H9 (cell line): ENCODE measurements at places on chromosomes 4 and X.
A peak's percentile ranks its signal among the peaks of the same experiment; 100 is the strongest.

DNA sequence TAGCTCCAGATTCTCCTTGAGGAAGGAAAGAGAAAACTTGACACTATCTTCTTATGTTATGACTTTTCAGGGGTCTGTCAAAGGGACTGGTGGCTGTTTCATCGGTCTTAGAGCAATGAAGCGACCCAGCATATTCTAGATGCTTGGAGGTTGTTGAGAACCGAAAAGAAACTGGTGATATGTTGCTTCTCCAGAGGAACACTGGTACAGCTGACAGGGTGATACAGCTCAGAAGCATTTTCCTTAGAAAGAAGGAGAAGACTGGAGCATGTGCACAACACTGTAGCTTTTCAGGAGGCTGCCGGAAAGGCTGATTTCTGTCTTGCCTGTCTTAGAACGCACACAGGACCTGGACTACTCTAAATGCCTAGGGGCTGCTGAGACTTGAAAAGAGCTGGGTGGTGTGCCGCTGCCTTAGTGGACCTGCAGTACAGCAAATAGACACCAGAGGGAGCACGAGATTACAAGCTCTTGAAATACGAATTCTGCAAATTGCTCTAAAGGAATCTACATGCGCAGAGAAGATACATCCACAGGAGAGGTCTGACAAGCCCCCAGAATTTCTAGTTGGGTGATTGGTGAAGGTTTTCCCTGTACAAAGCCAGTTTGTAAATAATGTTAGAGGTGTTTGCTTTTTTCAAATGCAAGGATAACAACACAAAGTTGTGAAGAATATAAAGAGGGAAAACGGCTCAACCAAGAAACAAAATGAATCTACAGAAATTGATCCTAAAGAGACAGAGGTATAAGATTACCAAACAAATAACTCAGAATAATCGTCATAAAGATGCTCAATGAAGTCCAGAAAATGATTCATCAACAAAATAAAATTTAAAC, 223.1 kb upstream of the DMD start:
- DNase-seq: peak; percentile 87

DNA sequence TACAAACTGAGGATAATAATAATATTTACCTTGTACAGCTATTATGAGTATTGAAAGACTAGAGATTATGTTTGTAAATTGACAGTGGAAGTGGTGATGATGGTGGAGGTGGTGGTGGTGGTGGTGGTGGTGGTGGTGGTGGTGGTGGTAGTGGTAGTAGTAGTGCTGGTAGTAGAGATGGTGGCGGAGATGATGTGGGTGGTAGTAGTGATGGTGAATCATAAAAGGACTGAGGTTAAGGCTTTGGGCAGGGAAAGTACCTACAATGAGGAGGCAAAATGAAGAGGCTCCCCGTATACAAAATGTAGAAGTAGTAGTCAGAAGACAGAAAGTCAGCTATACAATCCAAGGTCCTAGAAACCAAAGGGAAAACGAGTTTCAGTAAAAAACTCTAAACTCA, 214.1 kb downstream of the BCOR start:
- DNase-seq: no peak

DNA sequence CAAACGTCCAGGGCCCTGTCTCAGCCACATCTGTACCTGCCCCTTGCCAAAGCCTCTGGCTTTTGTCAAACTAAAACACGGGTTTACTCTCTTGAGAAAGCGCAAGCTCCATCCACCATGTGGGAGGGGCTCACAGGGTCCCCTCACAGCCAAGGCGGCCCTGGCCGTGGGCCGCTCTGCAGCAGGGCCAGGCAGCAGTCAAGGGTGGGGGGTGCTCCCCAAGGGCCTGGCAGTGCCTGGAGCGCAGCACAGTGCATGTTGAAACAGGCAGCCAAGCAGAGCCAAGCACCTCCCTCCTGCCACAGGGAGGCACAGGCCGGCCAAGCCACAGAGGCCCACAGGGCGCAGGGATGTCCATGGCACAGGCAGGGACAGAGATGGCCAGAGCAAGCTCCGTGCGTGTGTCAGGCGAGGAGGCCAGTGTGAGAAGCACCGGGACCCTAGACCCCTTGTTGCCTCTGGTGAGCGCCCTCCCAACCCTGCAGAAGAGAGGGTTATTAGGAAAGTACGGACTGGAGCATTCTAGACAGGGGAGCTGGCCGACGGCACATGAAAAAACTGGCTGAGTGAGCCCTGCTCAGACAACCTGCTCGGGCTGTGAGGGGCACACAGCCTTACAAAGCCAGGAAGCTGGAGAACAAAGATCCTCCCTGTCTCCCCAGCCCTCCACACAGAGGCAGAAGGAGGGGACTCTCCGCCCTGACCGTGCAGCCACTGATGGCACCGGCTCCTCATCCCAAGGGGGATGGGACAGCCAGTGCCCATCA, 39.0 kb downstream of the FAM53A start:
- no peak for DNase-seq

DNA sequence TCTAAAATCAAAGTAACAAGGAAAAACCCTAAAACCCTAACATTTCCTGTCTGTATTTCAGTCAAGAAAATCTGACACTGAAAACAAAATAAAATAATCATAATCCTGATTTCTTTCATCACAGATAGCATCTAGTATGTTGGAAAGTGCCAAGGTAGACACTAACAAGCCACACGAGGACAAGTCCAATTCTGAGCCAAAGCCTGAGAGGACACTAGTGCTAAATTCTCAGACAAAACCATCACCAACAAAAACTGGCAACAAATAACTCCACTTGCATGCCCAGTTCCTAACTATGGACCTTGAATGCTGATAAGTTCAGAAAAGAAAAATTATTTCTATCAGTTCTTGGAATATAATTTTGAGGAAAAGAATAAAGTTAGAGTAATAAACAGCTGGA, 113.7 kb downstream of the MANBA start:
- no peak for DNase-seq

DNA sequence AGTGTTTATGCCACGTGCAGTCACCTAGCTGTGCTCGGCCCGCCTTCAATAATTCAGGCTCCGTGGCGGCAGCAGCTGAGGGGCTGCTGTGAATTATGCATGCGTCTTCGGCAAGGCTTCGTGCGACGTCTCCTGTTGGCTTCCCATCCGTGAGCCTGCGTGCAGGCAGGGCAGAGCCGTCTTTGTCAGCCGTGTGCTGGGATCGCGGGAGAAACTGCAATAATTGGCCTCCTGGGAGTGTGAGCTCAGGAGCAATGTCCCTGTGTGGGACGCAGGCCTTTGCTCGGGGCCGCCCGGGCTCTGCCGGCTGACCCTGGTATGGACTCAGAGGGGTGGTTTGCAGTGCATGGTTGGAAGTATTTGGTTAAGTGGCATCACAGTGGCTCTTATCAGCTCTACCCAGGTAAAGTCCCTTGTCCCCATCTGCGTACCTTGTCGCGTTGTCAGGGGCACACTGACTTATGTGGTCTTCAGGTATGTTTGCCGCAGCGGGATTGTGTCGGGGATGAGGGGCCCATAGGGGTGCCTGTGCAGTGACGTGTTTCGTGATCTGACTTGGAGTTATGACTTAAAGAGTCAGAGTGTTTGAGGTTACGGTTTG, 34.5 kb upstream of the HGFAC start:
- peak; percentile 20 for DNase-seq
